ENCODE measurements at places on chromosomes 4 and X. TPM values are rescaled to one million over a fixed set of nuclear protein-coding genes. Genes with fewer than 3 reads are reported as not detected.

Gene TSPAN7
- 94.5 TPM for total RNA-seq

Gene PLK4
- not detected for total RNA-seq

Gene SHISA3
- total RNA-seq: 10.2 TPM

Gene CSAG3
- total RNA-seq: not detected

Gene SHOX
- 0.41 TPM for total RNA-seq

Gene EDA
- total RNA-seq: 4.2 TPM

Gene AMOT
- total RNA-seq: 19.4 TPM

Gene NCAPG
- 34.6 TPM for total RNA-seq

Gene PHOX2B
- total RNA-seq: not detected

Gene CXCL13
- not detected for total RNA-seq

Gene HTRA3
- 1.1 TPM for total RNA-seq

Gene WNK3
- total RNA-seq: 22.1 TPM

Gene BMX
- 1.6 TPM for total RNA-seq

Gene DRD5
- total RNA-seq: 0.34 TPM

Gene MAGEA12
- total RNA-seq: 0.19 TPM

Gene C4orf36
- 0.96 TPM for total RNA-seq

Gene SHROOM2
- total RNA-seq: 33.6 TPM

Gene TMEM47
- total RNA-seq: 31.4 TPM

Gene MAGEA8
- not detected for total RNA-seq

Gene EPHA5
- 0.46 TPM for total RNA-seq

Gene RADX
- 10.8 TPM for total RNA-seq

Gene FDCSP
- not detected for total RNA-seq

Gene GYPE
- total RNA-seq: 0.70 TPM

All from motor neuron (in vitro differentiated cells).